T-helper 2 cell (primary cell): ENCODE measurements at places on chromosomes 16 and 17.

GRCh38 chr16:17377360-17378324, 93.1 kb downstream of the XYLT1 start:
- DNase-seq, result no peak

GRCh38 chr17:30225919-30226553, 9.5 kb downstream of the SLC6A4 start:
- DNase-seq, result no peak

GRCh38 chr17:61803796-61804195, 59.5 kb downstream of the BRIP1 start:
- DNase-seq, result no peak

- peak; percentile 68 for DNase-seq
Observed at GRCh38 chr17:64146418-64147109, 16.6 kb upstream of the ERN1 start.

DNA sequence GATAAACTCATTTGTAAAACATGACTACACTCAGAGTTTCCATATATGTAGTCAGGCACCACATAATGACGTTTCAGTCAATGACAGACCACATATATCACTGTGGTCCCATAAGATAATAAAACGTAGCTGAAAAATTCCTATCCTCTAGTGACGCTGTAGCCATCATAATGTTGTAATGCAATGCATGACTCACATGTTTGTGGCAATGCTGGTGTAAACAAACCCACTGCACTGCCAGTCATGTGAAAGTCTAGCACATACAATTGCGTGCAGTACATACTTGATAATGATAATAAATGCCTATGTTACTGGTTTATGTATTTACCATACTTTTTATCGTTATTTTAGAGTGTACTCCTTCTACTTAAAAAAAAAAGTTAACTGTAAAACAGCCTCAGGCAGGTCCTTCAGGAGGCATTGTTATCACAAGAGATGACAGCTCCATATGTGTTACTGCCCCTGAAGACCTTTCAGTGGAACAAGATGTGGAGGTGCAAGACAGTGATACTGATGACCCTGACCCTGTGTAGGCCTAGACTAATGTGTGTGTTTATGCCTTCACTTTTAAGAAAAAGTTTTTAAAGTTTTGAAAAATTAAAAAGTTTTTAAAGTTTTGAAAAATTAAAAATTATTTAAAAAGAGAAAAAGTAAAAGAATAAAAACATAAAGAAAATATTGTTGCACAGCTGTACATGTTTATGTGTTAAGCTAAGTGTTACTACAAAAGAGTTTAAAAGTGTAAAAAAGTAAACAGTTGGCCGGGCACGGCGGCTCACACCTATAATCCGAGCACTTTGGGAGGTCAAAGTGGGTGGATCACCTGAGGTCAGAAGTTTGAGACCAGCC, 9.0 kb downstream of the STAT5B start:
- peak; percentile 83 for DNase-seq

DNA sequence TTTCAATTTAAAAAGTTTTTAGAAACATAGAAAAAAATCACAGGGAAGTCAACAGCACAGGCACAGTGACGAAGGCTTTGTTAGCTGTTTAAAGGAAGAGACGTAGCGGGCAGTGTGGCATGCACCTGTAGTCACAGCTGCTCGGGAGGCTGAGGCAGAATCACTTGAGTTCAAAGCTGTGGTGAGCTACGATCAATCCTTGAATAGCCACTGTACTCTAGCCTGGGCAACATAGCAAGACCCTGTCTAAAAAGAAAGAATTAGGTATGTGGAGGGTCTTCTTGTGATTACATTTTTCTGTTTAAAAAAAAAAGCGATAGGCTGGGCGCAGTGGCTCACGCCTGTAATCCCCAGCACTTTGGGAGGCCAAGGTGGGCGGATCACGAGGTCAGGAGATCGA, 50.1 kb downstream of the FOXK2 start:
- no peak for DNase-seq

DNA sequence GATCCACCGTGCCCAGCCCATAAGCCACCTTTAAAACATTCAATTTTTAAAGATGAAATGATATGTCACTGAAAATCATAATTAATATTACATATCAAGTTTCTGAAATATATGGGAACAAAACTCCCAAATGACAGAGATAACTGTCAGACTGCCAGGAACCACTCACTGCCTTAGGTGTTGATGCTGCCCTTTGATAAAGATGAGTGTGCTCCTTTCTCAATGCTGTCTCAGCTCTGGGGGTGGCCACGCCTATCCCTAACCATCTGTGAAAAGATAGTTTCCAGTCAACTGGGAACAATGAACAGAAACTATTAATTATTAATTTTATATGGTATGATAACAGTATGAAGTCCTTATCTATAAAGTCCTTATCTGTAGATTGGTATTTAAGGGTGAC, 177.7 kb downstream of the MYO1D start:
- DNase-seq, result no peak

- DNase-seq, result no peak
Observed at GRCh38 chr17:50277357-50277754, 3.1 kb downstream of the TMEM92 start.

GRCh38 chr16:1481906-1482835, 6.6 kb downstream of the PTX4 start:
- DNase-seq, result no peak

DNA sequence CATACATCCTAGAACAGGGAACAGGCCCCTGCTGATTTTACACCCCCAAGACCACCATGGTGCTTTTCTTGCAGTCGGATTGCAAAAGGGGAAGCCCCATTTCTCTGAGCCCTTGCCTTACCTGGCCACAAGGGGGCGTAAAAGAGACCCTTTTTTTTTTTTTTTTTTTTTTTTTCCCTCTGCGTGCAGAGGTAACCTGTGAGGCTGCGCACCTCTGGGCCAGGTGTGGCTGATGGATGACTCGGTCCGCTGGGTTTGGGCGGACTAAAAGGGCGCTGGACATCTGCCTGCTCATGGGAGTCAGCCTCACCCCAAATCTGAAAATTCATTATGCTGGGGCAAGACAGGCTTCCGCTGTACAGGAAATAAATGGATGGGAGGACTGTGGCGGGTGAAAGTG, 281.0 kb downstream of the CBLN1 start:
- DNase-seq, result no peak

GRCh38 chr16:48617104-48617705, 7.2 kb upstream of the N4BP1 start:
- no peak for DNase-seq

GRCh38 chr17:61251939-61252865, 147.4 kb upstream of the TBX2 start:
- DNase-seq, result no peak

DNA sequence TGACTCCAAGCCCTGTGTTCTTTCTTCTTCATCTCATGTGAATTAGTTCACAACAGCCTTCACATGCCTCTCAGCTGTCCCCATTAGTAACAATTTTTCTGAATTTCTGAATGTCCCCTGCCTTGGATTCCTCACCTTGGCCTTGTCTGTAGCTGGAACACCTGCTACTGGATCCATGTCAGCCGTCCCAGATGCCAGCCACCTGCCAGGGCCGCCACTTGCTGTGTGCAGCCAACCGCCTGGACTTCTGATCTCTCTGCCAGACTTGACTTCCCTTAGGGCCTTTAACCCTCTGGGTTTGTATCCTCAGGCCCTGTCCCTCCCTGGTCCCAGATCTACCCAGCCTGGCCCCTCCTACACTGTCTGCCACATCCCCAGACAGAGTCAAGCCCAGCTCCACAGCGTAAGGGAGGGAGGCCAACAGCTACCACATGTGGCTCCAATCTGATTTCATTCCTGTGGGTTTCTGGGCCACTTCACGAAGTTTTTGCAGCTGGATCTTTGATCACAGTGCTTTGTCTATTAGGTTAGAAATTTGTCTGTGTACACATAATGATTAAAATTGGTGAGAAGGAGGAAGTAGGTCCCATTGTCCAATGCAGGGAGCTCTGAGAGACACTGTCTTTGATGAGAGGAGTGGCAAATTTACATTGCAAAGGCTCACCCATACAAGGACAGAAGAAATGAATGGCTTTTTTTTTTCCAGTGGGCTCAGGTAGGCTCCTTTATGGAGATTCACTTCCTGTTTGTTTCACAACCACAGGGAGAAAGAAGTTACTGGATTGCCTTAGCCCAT, 15.3 kb downstream of the MPP2 start:
- DNase-seq, result no peak

GRCh38 chr17:80415626-80416137, 715 bp downstream of the ENDOV start:
- DNase-seq, result no peak

DNA sequence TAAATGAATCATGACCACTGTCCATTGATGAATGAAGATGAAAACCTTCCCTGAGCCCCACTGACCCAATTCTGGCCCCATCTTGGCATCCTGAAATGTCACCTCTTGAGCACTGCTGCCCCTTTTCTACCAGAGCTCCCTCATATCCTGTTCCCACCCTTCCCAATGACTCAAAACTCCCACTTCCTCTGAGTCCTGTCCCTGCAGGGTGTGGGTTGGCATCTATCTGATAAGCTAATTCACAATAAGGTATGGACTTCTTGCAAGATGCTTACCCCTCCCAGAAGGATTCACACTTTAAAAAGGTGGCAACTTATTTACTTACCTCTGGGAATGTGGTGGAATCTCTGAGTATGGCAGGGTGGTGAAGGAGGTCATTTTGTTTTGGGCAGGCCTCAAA, 13.3 kb upstream of the CSNK2A2 start:
- DNase-seq, result no peak

GRCh38 chr16:17304106-17304490, 166.7 kb downstream of the XYLT1 start:
- DNase-seq, result no peak

GRCh38 chr17:45143767-45144198, 4.5 kb upstream of the HEXIM1 start:
- no peak for DNase-seq

- no peak for DNase-seq
Observed at GRCh38 chr16:87723226-87723623, 42.6 kb downstream of the KLHDC4 start.

DNA sequence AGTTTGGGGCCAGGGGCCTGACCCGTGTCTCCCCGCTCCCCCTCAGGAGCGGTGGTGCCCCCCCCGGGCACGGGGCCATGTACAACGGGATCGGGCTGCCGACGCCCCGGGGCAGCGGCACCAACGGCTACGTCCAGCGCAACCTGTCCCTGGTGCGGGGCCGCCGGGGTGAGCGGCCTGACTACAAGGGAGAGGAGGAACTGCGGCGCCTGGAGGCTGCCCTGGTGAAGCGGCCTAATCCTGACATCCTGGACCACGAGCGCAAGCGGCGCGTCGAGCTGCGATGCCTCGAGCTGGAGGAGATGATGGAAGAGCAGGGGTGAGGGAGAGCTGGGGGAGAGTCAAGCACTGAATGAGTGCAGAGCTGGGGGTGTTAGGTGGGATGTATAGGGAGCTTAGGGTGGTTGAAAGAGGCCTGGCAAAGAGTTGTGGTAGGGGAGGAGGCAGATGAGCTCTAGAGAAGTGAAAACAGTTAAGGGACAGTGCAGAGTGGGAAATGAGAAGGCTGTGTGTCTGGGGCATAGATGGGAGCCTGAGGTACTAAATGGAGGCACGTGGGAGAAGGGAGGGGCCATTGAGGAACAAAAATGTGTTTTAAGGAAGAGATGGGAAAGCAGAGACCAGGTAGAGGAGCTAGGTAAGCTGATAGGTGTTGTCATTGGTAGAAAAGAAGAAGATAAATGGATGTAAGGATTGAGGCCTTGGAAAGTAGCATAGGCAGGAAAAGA, 4.0 kb downstream of the SRRM2 start:
- no peak for DNase-seq

GRCh38 chr16:1331712-1332617, 1.5 kb upstream of the BAIAP3 start:
- DNase-seq, result no peak

- no peak for DNase-seq
Observed at GRCh38 chr17:27217631-27218030, 76.3 kb upstream of the WSB1 start.

- DNase-seq, result no peak
Observed at GRCh38 chr16:49700251-49701064, 155.5 kb downstream of the ZNF423 start.

DNA sequence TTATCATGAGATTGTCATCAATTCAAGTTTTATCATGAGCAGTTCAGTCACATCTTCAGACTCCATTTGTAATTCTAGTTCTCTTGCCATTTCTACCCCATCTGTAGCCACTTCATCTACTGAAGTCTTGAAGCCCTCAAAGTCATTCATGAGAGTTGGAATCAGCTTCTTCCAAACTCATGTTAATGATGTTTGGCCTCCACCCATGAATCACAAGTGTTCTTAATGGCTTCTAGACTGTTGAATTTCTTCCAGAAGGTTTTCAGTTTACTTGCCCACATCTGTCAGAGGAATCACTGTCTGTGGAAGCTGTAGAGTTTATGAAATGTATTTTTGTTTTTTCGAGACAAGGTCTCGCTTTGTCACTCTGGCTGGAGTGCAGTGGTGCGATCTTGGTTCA, 16.0 kb downstream of the NSRP1 start:
- DNase-seq, result no peak

DNA sequence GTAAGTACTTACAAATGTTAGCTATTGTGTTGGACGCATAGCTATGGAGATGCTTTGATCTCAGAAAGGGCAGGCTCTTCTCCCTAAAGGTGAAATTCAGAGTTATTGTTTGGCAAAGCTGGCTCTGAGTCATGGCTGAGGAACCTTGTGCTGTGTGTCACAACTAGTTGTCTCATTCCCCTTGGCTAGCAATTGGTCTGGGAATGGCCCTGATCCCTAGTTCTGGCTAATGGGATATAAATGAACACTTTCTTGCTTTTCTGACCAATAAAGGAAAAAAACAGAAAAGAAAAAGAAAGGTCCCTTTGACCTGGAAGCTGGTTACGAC, 210.6 kb downstream of the MAP2K4 start:
- no peak for DNase-seq

GRCh38 chr17:73420897-73421296, 109.1 kb upstream of the CDC42EP4 start:
- DNase-seq, result no peak

- DNase-seq, result no peak
Observed at GRCh38 chr17:76540381-76541300, 797 bp downstream of the PRCD start.

DNA sequence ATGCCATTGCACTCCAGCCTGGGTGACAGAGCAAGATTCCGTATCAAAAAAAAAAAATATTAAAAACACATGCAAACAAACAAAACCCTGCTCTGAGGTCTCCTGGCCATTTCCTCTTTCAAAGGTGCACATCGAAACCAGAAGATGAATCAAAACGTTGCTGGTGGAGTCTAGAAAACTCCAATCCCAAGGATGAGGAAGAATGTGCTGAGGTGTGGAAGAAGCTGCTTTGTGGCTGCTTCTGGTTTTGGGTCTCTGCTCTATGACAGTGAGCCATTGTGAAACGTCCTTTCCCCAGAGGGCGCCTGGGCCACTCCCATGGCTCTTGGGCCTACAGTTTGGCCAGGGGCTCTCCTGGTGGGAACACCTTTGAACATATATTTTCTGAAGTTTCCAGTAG, 112.6 kb downstream of the IRF8 start:
- DNase-seq, result no peak

GRCh38 chr16:74695450-74696422, 4.9 kb downstream of the MLKL start:
- DNase-seq, result no peak

- no peak for DNase-seq
Observed at GRCh38 chr17:50609380-50610074, 25.2 kb upstream of the ABCC3 start.

- DNase-seq, result no peak
Observed at GRCh38 chr17:39626171-39627046, at the start of gene PPP1R1B. Gene PPP1R1B (plus strand): TSS chr17:39626952. CDS start chr17:39627393, 441 bp downstream.
